ENCODE measurements at places on chromosomes 7 and 10.

DNA sequence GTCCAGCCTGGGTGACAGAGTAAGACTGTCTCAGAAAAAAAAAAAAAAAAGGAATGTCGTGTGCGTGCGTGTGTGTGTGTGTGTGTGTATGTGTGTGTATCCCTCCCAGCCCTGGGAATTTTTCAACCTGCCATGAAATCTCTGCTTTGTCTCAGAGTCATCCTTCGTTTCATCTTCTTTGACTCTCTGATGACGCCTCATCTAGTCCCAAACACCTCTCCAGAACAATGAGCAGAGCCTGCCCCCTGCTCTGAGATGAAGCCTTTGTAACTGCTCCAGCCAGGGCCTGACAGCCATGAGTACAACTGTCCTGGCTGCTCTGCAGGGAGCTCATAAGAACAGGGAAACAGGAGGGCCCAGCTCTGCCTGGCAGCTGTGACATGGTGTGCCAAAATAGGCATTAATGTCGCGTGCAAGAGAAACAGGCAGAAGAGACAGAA, 149.5 kb downstream of the FAM107B start:
- H3K4me1 ChIP-seq = peaks cover 6% of the 10 kb centered on the region
- no peak overlapping the region for H3K4me3 ChIP-seq
- H3K36me3 ChIP-seq = peaks cover 1% of the 10 kb centered on the region
- no peak for DNase-seq

GRCh38 chr10:105840288-105840770, 1199.2 kb downstream of the SORCS3 start:
- peaks cover 2% of the 10 kb centered on the region for H3K4me1 ChIP-seq
- no peak overlapping the region for H3K4me3 ChIP-seq
- H3K27ac ChIP-seq = no peak overlapping the region
- DNase-seq = no peak
- H3K36me3 ChIP-seq = no peaks in the 10 kb centered on the region

GRCh38 chr7:135834266-135834665, 85.7 kb upstream of the FAM180A start:
- H3K4me1 ChIP-seq = peaks cover 15% of the 10 kb centered on the region
- H3K27ac ChIP-seq = no peak overlapping the region
- no peak for DNase-seq
- H3K4me3 ChIP-seq = no peak overlapping the region
- peaks cover 8% of the 10 kb centered on the region for H3K27me3 ChIP-seq

DNA sequence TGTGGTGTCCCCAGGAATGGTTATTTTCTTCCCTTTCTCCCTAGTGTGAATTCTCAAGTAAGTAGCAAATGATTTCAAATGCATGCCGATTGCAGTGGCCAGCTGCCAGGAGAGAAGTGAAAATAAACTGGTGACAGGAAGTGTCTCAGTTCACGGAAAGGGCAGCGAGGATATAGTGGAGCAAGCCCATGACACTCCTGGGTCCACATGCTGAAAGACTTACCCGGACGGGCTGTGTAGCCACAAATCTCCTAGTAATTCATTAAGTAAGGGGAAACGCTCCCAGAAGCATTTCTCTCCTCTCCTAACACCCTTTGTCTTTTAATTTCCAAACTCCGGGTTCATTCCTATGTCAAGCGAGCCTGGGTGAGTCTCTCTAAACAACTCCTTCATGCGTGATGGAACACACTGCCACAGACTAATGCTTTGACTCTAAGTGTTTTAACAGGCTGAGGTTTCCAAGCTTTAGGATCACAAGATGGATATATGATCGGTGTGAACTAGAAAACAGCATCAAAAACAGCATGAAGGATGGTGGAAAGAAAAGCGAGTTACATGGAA, 125.6 kb downstream of the CYP26A1 start:
- H3K4me3 ChIP-seq = peak overlapping the region; percentile 62
- H3K4me1 ChIP-seq = peaks cover 12% of the 10 kb centered on the region
- no peaks in the 10 kb centered on the region for H3K36me3 ChIP-seq
- DNase-seq = no peak
- no peak overlapping the region for H3K27ac ChIP-seq

DNA sequence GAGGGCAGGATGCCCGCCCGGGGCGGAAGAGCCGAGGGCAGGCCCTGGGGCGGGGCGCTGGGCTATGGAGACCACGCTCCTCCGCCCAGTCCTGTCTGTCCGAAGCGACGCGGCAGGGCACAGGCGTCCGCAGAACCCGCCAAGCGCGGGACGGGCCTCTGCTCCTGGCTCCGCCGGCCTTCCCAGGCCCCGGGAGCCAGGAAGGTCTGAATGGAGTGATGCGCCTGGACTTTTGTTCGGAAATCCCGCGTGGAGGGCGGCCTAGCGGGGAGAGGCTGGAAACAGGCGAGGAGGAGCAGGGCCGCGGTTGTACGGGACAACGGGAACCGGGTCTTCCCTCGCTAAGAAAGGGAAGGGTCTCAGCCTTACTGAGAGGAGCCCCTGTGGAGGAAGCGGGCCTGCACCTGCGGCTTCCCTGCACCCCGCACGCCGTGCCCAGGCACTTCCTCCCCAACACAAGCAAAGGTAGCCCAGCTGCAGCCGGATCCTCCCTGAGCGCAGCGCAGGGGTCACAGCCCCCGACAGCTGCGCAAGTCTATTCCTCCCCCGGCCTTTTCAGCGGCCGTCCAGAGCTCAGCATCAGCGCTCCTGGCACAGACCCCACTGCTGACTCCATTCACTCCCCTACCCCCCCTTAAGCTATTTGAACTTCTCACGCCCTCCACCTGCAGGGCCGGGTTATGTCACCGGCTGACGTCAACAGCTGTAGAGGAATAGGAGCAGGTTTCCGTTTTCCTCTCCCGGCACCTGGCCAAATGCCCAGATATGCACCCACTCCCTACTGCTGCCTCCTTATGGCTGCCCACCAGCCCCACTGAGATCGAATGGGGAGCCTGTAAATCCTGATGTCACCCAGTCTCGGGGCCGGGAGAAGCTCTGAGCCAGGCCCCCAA, 143.2 kb upstream of the RET start:
- H3K27me3 ChIP-seq = peaks cover 34% of the 10 kb centered on the region
- H3K27ac ChIP-seq = no peak overlapping the region
- H3K36me3 ChIP-seq = peaks cover 1% of the 10 kb centered on the region
- peak overlapping the region; percentile 42 for H3K4me3 ChIP-seq
- DNase-seq = no peak

GRCh38 chr7:28957064-28957750, 923 bp downstream of the TRIL start:
- peaks cover 2% of the 10 kb centered on the region for H3K4me1 ChIP-seq
- DNase-seq = no peak
- H3K36me3 ChIP-seq = no peaks in the 10 kb centered on the region

DNA sequence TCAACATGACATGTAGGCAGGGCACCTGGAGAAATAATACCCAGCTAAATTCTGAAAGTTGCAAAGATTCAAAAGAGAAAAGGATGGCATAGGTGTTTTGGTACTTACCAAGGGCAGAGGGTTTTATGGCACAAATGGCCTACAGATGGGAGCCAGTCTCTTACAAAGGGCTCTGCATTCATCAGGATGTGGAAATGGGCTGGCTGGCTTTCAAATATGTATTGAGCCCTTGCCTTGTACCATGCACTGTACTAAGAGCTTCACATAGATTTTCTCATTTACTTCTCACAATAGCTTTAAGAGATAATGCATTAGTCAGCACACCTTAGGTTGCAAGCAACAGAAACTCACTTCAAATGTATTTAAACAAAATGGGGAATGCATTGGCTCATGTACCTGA, 327.1 kb downstream of the BICC1 start:
- H3K27ac ChIP-seq = no peak overlapping the region
- no peaks in the 10 kb centered on the region for H3K36me3 ChIP-seq
- H3K4me3 ChIP-seq = no peak overlapping the region
- H3K4me1 ChIP-seq = no peaks in the 10 kb centered on the region
- H3K27me3 ChIP-seq = peaks cover 1% of the 10 kb centered on the region
- no peak for DNase-seq

- no peak overlapping the region for H3K4me3 ChIP-seq
- no peaks in the 10 kb centered on the region for H3K4me1 ChIP-seq
- H3K27ac ChIP-seq = no peak overlapping the region
- no peaks in the 10 kb centered on the region for H3K27me3 ChIP-seq
- DNase-seq = no peak
Observed at GRCh38 chr7:158646766-158647474, 57.7 kb downstream of the NCAPG2 start.

DNA sequence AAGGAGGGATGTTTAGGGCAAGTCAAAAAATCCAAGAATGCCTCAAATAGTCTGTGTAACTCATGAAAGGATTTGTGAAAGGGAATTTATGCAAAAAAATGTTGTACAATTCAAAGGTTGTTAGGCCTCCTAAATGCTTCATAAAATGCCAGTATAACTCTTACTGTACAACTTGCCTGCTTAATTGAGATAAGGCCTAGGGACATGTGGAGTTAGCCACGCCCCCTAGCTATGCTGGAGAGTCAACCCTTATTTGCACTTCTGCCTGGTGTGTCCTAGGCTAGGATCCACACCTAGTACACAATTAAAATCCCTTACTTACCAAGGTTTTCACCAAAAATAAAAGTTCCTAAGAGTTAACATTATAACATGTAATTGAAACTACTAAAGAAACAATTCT, 77.2 kb downstream of the ZNF680 start:
- H3K4me1 ChIP-seq = no peaks in the 10 kb centered on the region
- no peak for DNase-seq
- H3K4me3 ChIP-seq = no peak overlapping the region
- no peak overlapping the region for H3K27ac ChIP-seq
- H3K27me3 ChIP-seq = no peaks in the 10 kb centered on the region
- H3K36me3 ChIP-seq = peaks cover 12% of the 10 kb centered on the region

GRCh38 chr10:110733218-110733952, 89.2 kb downstream of the RBM20 start:
- H3K4me1 ChIP-seq = peaks cover 11% of the 10 kb centered on the region
- H3K27ac ChIP-seq = no peak overlapping the region
- H3K4me3 ChIP-seq = no peak overlapping the region
- peaks cover 33% of the 10 kb centered on the region for H3K27me3 ChIP-seq

- H3K4me1 ChIP-seq = peaks cover 12% of the 10 kb centered on the region
- H3K4me3 ChIP-seq = no peak overlapping the region
- no peak for DNase-seq
- H3K27ac ChIP-seq = no peak overlapping the region
- no peaks in the 10 kb centered on the region for H3K27me3 ChIP-seq
- H3K36me3 ChIP-seq = peaks cover 24% of the 10 kb centered on the region
Observed at GRCh38 chr10:129627442-129627841, 160.4 kb downstream of the MGMT start.

DNA sequence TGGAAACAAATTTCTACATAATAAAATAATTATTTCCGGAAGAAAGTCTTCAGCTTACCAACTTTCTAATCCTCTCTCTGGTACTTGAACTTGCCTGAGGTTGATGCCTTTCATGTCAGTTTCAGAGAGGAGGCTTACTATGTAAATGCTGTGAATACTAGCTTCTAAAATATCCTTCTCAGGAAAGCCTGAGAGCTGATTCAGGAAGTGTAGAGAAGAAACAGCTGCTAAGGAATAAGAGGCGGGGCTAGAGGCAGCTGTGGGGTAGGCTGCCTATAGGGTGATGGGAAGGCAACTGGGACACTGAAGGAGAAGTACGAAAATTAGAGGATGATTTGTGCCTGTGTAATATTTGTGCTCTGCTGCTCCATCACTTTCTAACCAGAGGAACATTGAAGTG, 69.3 kb downstream of the AVL9 start:
- no peak for DNase-seq
- peaks cover 20% of the 10 kb centered on the region for H3K36me3 ChIP-seq
- H3K27me3 ChIP-seq = no peaks in the 10 kb centered on the region
- H3K27ac ChIP-seq = no peak overlapping the region

- H3K27ac ChIP-seq = no peak overlapping the region
- peaks cover 8% of the 10 kb centered on the region for H3K27me3 ChIP-seq
- H3K36me3 ChIP-seq = no peaks in the 10 kb centered on the region
- no peak overlapping the region for H3K4me3 ChIP-seq
Observed at GRCh38 chr10:28716748-28717147, 39.4 kb downstream of the BAMBI start.

GRCh38 chr10:129509835-129510234, 42.8 kb downstream of the MGMT start:
- H3K27me3 ChIP-seq = no peaks in the 10 kb centered on the region
- H3K27ac ChIP-seq = no peak overlapping the region
- no peak overlapping the region for H3K4me3 ChIP-seq
- no peak for DNase-seq

GRCh38 chr10:28118985-28119628, 120.2 kb upstream of the ODAD2 start:
- H3K36me3 ChIP-seq = peaks cover 7% of the 10 kb centered on the region
- H3K27ac ChIP-seq = no peak overlapping the region
- no peak for DNase-seq
- no peak overlapping the region for H3K4me3 ChIP-seq
- no peaks in the 10 kb centered on the region for H3K27me3 ChIP-seq
- H3K4me1 ChIP-seq = no peaks in the 10 kb centered on the region

GRCh38 chr7:7701527-7701926, 16.9 kb downstream of the RPA3 start:
- DNase-seq = no peak
- H3K27me3 ChIP-seq = no peaks in the 10 kb centered on the region
- H3K4me1 ChIP-seq = peaks cover 27% of the 10 kb centered on the region
- H3K27ac ChIP-seq = peak overlapping the region; percentile 1

GRCh38 chr10:68165643-68166042, 56.4 kb downstream of the MYPN start:
- H3K27me3 ChIP-seq = no peaks in the 10 kb centered on the region
- no peak overlapping the region for H3K4me3 ChIP-seq
- no peak for DNase-seq
- H3K27ac ChIP-seq = no peak overlapping the region

DNA sequence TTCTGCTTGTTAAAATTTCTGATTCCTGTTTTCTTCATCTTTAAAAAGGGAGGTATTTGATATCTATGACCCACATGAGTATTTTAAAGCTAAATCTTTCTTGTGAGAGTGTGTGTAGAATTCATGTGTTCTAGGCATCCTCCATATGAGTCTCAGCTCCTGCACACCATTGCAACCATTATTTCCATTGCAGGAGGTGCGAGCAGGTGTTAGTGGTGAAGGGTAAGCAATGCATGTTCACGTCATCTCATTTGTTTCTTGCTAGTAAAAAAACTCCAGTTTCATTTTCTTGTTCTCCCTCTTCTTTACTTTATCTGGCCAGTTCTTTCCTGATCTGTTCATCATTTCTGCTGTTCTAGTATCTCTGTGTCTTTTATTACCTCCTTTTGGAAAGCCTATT, 100.5 kb downstream of the ADRA2A start:
- peaks cover 17% of the 10 kb centered on the region for H3K27me3 ChIP-seq
- no peaks in the 10 kb centered on the region for H3K36me3 ChIP-seq
- H3K27ac ChIP-seq = no peak overlapping the region
- H3K4me1 ChIP-seq = peaks cover 5% of the 10 kb centered on the region
- DNase-seq = no peak
- no peak overlapping the region for H3K4me3 ChIP-seq
